LHCN-M2 (cell line): ENCODE measurements at places on chromosomes 2 and 18.

DNA sequence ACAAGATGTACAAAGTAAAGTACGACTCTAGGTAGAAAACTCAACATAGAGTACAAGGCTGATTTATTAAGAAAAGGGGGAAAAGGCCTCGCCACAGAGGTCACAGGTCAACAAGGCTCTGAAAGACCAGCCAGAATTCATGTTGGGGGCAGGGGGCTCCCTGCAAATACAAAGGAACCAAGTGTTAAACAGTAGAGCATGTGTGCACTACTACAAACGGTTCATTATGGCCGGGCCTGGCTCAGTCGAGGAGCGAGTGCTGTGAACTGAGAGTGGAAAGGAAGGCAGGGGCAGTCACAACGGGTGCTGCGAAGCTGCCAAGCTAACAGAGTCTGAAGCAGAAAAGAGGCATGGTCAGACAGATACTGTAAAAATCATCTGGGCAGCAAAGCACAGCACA is 77.1 kb downstream of the MBOAT2 start:
- no peak for DNase-seq

GRCh38 chr2:102435741-102436140 is 12.8 kb downstream of the IL18RAP start:
- DNase-seq: no peak

- DNase-seq: peak; percentile 30
Observed at GRCh38 chr2:9800975-9801726, 42.1 kb upstream of the TAF1B start.

DNA sequence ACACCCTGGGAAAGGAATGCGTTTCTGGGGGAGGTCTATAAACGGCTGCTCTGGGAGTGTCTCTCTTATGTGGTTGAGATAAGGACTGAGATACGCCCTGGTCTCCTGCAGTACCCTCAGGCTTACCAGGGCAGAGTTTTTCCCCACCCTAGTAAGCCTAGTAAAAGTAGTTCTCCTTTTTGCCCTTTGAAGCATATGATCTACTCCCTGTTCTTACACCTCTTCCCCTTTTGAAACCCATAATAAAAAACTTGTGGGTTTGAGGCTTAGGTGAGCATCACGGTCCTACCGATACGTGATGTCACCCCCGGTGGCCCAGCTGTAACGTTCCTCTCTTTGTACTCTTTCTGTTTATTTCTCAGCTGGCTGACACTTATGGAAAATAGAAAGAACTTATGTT is 97.4 kb downstream of the FSIP2 start:
- no peak for DNase-seq

- no peak for DNase-seq
Observed at GRCh38 chr18:62606106-62606505, 83.3 kb downstream of the ZCCHC2 start.
